ENCODE measurements at places on chromosomes 13 and 19.

DNA sequence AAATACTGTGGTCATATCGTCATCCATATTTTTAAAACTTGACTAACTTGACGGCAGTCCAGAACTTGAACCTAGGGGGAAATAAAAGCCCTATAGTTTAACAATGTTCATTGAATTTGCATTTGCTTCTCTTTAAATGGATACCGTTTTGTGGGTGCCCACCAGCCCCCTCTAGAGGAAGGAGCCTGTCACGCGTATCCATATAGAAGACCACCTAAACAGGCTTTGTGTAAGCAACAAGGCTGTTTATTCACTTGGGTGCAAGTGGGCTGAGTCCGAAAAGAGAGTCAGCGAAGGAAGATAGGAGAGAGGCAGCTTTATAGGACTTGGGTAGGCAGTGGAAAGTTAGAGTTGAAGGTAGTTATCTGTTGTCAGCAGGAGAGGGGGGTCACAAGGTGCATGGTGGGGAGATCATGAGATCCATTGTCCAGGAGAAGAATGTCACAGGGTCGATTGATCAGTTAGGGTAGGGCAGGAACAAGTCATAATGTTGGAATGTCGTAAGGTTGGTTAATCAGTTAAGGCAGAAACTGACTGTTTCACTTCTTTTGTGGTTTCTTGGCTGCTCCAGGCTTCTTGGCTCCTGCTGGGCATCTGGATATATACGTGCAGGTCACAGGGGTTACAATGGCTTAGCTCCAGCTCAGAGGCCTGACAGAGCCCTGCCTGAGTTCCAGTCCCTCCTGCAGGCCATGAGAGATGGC, 42.5 kb upstream of the ANKRD10 start:
- DNase-seq, result no peak

- DNase-seq, result no peak
Observed at GRCh38 chr19:50199259-50199555, 4.2 kb upstream of the MYH14 start.

GRCh38 chr19:4123615-4124568, at the start of gene MAP2K2:
MAP2K2 (minus strand) TSS chr19:4124122; CDS start chr19:4123875, 247 bp downstream.
- DNase-seq, result peak; percentile 93

DNA sequence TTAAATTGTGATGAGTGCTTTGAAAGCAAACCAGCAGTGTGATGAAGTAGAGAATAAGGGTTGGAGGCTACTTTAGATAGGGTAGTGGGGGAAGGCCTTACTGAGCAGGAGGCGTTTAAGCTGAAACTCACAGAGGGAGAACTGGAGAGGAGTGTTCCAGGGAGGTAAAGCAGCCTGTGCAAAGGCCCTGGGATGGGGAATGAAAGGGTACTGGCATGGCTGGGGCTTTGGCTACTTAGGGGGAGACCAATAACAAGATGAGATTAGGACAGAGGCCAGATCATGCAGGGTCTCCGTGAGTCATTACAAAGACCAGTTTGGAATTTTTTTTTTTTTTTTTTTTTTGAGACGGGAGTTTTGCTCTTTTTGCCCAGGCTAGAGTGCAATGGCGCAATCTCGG, 1.1 kb downstream of the PPP5C start:
- DNase-seq, result no peak

Measured in stimulated activated CD8-positive, alpha-beta memory T cell treated with anti-CD3 and anti-CD28 coated beads, Interleukin-2, amount 100 ng/mL, for 1 hour (primary cell).